GM04504 (cell line): ENCODE measurements at places on chromosomes 16 and 17.

- DNase-seq, result no peak
Measured at GRCh38 chr17:21705021-21705601, 12.8 kb downstream of the KCNJ18 start.

GRCh38 chr17:59330053-59330942 lies 1.2 kb upstream of the YPEL2 start:
- DNase-seq, result no peak

DNA sequence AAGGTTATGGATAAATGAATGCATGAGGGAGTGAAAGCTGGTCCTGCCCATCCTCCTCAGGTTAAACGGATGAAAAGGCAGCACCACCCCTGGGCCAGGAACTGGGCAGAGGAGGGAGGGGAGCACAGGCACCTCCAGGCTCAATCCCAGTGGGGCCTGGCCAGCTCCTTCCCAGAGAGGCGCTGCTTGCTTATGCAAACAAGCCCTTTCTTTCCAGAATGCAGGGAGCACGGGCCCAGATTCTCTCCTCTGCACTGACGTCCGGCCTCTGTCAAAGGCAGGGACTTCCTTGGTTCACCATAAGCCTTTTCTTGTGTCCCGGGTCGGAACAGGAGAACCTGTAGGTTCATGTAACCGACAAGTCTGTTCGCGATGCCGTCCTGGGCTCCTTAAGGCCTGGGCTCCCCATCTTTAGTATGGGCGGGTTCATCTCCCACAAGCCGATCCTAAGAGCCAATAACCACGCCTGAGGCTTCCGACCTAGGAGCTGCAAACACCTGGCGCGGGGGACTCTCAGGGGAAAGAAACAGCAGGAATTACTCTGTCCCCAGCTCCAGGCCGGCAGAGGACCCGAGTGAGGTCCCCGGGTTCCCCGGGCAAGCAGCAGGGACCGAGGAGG lies 16.3 kb downstream of the ENPP7 start:
- no peak for DNase-seq

DNA sequence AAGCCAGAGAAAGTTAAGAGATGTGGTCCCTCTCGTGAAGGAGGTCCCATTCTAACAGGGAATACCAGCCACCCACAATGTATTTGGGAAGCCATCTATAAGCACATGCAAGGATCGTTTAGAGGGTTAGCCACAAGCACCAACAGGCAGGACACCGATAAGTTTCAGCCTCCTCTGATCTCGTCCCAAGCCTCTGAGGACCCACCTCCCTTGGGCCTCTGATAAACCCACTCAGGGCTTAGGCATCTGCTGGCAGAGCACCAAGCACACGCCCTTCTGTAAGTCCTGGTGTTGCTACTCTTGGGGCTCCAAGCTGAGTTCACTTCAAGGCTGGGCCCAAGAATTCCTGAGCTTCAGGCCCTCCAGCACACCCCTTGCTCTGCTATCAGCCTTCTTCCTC lies 5.4 kb upstream of the PNPO start:
- peak; percentile 30 for DNase-seq

GRCh38 chr17:39543664-39544063 lies 64.1 kb downstream of the NEUROD2 start:
- no peak for DNase-seq

GRCh38 chr17:76107509-76107908 lies 3.9 kb upstream of the EXOC7 start:
- no peak for DNase-seq

GRCh38 chr16:69328854-69329316 lies 1.5 kb downstream of the PDF start:
- DNase-seq, result no peak
